ENCODE measurements at places on chromosomes 2 and 18.
A peak's percentile ranks its signal among the peaks of the same experiment; 100 is the strongest.

- DNase-seq: no peak
Measured at GRCh38 chr2:188199716-188200128, 92.0 kb upstream of the GULP1 start.

DNA sequence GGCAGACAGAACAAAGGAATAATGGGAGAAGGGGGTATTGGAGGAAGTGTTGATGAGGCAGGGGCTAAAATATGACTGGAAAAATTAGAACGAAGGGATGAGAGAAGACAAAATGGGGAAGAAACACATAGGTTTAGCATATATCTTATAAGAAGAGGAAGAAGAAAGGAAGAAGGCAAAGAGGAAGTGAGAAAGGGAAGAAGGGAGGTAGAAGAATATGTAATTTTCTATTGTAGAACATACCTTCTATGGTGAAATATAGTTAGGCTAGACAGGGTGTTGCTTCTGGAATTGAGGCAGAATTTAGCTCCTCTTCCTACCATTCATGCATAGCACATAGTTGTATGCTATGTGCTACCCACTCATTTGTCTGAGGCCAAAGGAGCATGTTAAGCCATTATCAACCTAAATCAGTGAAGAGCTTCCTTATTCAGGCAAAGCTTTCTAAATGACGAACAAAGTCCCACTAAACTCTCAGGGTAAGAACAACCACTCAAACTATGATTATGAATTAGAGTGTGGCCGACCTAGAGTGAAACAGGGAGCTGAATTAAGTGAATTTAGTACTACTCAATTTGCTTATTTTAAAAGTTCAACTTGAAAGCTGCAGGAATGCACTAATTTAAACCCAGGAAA lies 180.9 kb upstream of the GALNT5 start:
- no peak for DNase-seq

GRCh38 chr2:86078774-86079545 lies 26.7 kb downstream of the POLR1A start:
- DNase-seq: peak; percentile 20

DNA sequence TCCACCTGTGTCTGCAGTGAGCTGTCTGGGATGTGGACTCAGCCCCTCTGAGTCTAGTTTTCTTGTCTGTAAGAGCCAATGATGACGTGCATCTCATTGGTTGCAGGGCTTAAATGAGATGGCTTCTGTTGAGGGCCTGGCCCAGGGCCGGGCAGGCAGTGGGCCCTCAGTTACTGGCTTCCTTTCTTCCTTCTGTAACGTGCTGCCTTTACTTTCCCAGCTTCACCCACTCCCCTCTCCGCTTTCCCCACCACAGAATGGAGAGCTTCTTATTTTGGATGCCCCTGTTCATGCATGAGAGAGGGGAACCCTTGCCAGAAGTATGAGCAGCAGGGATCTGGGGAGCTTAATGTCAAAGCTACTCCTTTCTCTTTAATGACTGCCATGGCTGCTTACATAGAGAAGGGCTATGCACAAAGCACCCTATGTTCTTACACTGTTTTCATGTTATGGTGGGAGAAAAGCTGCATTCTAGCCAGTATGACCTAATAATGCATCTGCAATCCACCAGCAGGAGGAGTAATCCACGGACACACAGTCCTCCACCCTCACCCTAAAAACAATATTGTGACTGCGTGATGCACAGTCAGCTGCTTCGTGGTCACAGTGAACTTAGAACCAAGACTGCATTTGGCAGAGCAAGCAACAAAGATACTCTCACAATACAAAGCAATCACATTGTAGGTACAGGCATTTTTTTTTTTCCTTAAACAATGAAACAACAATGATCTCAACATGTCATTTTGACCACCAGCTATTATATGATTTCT lies 37.2 kb downstream of the CREG2 start:
- no peak for DNase-seq

GRCh38 chr2:150167711-150168110 lies 319.8 kb downstream of the RND3 start:
- no peak for DNase-seq

- DNase-seq: no peak
Measured at GRCh38 chr2:190910341-190911136, 29.9 kb downstream of the GLS start.

DNA sequence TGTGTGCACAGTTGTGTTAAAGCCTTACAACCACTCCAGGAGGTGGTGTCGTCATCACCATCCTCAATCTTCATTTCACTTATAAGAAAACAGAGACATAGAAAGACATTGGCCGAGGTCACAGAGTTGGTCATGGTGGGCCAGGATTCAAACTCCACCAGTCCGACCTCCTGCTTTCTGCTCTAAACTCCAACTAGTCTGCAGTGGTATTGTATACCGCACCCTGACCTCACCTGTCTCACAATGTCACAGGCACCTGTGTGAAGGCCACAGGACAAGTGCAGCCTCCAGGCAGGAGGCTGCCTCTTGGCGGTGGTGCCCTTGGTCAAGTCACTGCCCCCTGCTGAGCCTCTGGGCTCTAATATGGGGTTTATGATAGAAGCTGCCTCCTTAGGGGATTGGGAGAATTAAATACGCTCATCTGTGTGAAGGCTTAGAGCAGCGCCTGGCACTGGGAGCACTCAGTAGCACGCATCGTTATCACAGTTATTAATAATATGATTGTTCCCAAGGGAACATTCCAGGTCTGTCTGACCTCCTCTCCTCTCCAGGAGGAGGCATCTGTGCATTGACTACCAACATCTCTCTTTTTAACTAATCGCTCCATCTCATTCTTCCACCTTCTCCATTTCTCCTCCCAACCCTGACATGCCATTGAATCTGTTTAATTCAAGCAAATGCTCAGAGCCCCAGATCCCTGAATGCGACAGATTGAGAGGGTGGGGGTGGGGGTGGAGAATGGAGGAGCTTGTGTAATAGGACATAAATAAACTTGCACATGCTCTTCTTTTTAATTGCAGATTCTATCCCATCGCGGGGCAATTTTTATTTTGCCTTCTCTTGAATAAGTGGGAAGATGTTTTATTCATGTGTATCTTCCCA lies 112.7 kb downstream of the MCFD2 start:
- DNase-seq: no peak

DNA sequence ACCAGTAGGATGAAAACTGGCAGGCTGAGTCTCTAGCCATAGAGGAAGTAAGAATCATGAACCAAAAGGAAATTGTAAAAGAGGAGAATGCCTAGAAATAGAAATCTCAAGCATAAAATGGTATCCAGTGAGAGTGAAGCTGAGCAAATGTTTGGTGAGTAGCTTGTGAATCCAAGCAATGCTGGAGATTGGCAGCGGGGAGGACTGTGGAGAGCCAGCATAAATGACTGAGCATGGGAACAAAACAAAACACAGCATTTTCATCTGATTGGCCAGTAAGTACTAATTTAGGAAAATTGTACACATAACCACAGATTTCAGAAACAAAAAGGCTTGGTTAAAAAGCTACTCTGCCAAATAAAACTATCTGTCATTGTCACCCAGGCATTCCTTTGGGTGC lies 390.0 kb downstream of the STK39 start:
- DNase-seq: no peak

GRCh38 chr2:18932853-18933252 lies 343.5 kb upstream of the NT5C1B start:
- no peak for DNase-seq

DNA sequence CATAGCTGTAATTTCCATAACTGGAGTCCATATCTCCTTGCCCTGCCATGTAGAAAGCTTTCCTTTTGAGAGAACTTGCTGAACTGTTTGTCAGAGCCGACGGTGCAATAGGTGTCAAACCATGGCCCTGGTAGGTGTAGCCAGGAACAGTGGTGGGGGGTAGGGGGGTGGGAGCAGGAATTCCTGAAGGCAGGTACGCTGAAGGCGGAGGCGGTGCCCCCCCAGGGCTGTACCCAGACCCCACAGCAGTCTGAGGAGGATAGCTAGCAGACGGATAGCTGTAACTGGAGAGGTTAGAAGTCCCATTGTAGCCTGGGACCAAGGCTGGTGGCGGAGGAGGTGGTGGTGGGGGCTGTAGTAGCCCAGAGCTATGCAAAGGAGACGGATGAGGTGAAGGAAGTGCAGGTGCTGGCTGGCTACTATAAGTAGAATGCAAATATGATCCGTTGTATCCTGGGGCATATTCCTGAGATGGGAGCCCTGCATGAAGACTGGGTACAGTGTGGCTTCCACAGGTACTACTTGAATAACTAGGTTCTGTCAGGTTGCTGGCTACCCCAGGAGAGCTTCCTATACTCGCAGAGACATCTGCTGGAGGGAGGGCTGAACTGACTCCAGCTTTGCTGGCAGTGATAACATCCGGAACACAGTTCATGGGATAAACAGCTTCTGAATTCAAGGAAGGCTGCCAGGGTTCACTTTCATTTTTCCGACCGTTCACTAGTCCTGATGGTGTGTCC lies 124.8 kb downstream of the FIGN start:
- no peak for DNase-seq

DNA sequence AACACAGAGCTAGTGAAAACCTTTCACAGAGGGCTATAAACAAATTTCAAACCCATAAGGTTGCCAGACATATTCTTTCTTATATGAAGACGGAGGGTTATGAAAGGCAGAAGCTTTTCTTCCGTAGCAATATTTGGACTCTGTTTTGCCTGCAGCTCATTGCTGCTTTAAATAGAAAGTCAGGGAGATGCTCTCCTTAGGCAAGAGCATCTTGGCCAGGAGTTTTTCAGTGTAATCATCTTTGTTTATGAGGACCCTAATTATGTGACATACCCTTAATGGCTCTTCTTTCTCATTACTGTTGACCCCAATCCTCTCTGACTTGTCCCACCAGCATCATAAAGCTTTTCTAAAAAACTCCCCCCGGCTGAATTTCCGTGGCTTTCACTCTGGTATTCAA lies 433.4 kb upstream of the NRXN1 start:
- no peak for DNase-seq

- DNase-seq: no peak
Measured at GRCh38 chr2:31314761-31315160, 80.8 kb downstream of the EHD3 start.

GRCh38 chr2:240572141-240573031 lies 4.1 kb downstream of the RNPEPL1 start:
- DNase-seq: no peak

DNA sequence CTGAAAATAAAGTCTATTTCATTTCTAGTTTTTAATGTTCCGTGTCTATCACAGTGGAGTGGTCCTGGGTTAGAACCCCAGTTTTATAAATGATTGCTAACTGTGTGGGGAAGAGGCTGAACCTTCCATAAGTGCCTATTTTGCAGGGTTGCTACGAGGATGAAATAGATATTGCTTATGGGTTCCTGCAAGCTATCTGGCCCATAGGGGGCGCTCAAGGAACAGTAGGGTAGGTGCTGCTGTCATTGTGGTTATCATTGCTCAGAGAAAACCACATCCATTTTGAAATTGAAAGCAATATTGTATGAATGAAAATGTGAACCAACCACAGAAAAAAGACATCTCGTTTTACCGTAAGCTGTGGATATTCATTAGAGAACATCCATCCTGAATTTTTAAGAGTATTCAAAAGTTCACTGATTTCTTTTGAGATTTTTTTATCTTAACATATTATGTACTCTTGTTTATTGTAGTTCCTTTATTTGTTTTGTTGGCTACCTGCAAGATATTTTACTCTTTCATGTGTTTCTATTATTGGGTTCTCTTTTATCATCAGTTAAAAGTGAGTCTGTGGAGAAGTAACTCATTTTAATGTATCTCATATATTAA lies 261.6 kb downstream of the NAPG start:
- peak; percentile 43 for DNase-seq

DNA sequence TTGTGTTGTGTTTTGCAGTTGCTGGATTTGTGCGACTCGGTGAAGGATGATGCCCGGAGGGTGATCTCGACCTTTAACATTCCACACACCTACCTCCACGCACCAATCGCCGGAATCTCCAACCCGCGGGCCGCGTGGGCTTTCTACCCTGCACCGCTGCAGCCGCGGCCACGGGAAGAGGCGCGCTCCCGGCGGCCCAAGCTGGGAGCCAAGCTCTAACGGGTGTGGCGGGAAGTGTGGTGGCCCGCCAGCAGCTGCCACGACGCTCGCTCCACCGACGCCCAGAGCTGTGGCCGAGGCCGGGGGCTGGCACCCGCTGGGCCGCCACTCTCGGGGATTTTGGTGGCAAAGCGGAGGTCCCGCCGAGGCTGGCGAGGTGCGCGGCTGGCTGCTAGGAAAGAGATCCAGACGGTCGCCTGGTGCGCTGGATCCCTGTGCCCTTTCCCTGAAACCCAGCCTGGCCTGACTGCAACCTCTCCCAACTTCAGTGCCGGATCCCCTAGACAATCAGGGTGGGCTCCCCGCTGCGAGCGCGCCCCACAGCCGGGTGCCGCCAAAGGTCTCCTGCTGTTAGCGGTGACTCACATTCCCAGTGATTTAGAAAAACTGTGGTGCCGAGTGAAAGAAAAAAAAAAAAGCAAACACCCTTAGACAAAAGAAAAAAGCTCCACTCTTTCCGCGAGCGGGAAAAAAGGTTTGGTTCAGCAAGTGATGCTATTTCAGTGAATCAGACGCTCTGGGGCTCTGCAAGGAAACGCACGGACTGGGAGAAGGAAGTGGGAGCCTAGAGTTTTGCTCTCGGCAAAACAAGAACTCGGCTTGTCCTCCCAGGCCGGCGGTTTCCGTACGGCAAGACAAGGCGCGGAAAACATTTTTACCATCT lies 2.9 kb upstream of the BCL2L11 start:
- no peak for DNase-seq

- no peak for DNase-seq
Measured at GRCh38 chr2:154449951-154450658, 248.4 kb upstream of the KCNJ3 start.

GRCh38 chr2:113889471-113890252 lies at the start of gene ACTR3:
TSS of gene ACTR3 (plus strand) at chr2:113890089. CDS start at chr2:113890280, 191 bp downstream.
- peak; percentile 94 for DNase-seq

DNA sequence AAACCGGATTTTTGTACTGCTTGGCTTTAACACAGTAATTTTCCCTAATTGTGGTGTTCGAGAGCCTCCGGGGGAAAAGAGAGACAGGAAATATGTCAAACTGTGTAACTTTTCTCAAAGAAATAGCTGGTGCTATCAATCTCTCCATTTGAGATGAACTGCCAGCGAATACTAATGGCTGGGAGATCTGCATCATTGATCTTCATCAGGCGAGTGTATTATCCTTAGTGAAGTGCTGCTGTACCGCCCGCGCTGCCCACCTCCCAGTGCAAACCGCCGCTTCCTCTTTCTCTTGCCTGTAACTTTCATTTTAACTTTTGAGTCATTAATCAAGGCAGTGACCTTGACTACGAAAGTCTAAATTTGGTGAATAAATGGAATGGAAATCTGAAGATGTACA lies 246.1 kb upstream of the ST6GAL2 start:
- DNase-seq: no peak

- DNase-seq: no peak
Measured at GRCh38 chr2:238930216-238930615, 82.3 kb downstream of the TWIST2 start.

GRCh38 chr18:39752351-39752750 lies 2186.8 kb upstream of the CELF4 start:
- no peak for DNase-seq

- DNase-seq: no peak
Measured at GRCh38 chr2:160647967-160648685, 154.5 kb upstream of the RBMS1 start.

- no peak for DNase-seq
Measured at GRCh38 chr2:149744865-149745264, 157.3 kb upstream of the MMADHC start.

- no peak for DNase-seq
Measured at GRCh38 chr2:37576831-37577230, 94.6 kb downstream of the CDC42EP3 start.

GRCh38 chr2:147709655-147710054 lies 135.2 kb upstream of the ACVR2A start:
- no peak for DNase-seq

- no peak for DNase-seq
Measured at GRCh38 chr18:47346016-47346415, 94.6 kb upstream of the SKOR2 start.

All from CMK (cell line).